Left kidney (tissue), 8 donors: ENCODE measurements at places on chromosomes 3 and 15.

- DNase-seq: no peak
These were observed 644.3 kb downstream of the NR2F2 start for GRCh38 chr15:96974761-96975160.

DNA sequence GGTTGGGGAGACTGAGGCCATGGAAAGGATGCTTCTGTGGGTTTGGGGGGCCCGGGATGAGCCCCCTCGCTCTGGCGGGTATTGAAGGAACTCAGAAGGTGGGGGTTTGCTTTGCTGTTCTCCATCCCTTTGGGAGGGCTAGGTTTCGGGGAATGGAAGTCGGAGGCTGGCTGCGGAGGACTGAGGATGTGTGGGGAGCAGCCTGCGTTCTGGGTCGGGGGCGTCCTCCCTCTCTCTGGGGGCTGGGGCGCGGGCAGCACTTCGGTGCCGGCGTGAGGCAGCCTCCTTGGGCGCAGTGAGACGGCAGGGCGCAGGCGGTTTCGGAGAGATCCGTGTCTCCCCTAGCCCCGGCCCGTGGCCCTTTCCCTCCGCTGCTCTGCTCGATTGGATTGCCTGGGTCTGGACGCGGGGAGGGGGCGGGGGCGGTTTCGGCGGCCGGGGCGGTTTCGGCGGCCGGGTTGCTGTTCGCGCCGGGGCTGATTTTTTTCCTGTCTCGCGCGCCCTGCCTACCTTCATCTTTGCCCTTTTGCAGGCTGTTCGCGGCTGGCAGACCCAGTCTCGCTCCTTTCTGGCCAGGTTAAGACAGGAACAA lies 1.4 kb downstream of the PTPRG start:
- peak; percentile 42 for DNase-seq

DNA sequence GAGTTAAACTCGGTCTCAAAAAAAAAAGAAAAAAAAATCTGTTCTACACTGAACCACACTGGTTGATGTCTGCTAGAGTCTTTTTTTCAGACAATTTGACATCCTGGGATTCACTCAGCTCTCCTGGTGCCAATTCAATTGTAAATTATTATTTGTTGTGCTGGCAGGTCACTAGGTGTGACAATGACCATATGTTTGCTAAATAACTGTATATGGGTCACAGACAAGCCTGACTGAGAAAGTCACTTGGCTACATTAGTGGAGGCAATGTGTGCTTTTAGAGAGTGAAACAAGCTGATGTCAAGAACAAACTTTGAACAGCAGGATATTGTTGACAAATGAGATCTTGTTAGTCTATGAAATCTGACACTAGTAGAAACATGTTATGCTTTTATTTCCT lies 1379.1 kb downstream of the ZPLD1 start:
- DNase-seq: no peak

- peak; percentile 26 for DNase-seq
These were observed 51.8 kb upstream of the ADPGK start for GRCh38 chr15:72835294-72835890.

DNA sequence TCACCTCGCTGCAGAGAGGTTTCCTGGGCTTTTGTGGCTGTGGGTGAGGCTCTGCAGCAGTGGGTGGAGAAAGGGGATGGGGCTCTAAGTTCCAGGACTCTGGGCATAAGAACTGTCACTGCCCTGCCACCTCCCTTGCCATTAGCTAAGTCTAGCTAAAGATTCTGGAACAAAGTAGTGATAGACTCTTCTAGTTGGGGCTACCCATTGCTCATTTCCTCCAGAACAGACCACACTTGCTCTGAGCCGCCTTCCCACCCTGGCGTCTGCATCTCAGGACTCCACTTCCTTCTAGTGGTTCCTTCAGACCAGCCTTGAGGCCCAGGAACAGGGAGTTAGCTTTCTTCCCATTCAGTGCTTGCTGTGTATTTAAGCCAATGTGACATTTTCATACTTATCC lies 7.5 kb downstream of the ARHGAP31 start:
- no peak for DNase-seq

DNA sequence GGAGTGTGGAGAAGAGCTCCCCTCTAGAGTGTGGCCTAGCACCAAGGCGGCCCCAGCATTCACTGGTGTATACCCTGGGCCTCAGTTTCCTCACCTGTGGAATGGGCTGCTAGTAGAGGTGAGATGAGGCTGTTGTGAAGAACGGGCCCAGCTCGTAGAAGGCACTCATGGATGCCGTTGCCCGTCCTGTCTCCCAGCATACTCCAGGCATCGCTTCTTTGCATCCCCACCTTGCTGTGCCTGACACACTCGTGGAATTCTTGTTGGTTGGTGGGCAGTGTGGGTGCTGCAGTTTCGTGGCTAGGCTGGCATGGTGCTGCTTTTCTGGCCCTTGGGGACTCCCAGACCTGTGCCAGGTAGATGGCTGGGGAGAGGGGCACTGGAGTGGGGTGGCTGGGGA lies 76.7 kb downstream of the SMAD6 start:
- DNase-seq: no peak

DNA sequence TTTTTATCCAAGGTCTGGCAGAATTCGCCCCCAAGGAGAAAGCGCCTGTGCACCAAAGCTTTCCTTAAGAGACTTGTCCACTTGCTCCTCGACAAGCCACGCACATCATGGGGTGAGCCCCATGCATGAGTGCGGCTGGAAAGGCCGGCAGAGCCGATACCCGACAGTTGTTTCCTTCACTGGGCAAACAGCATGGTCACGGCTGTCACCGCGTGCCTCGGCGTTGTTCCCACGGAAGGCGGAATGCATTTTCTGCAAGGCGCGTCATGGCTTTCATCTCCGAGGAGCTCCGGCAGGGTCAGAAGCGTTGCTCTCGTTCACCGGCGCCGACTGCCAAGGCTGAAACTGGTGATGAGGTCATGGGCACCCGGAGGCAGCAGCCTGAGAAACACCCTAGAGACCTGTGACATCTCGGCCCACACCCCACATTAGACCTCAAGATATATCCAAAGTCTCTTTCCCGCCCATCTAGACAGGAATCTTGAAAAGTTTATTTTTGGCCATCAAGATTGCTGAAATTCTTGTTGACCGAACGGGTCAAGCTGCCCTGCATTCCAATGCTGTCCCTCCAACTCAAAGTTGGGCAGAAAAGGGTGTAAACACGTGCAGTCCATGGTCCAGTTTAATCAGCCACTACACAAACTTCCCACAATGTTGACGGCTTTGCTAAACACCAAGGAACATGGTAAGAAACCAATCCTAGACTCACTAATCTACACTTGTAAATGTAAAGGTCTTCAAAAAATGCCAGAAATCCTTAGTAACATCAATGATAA lies 604 bp upstream of the TJP1 start:
- no peak for DNase-seq

GRCh38 chr15:100770661-100771584 lies 108.7 kb upstream of the ALDH1A3 start:
- DNase-seq: no peak

DNA sequence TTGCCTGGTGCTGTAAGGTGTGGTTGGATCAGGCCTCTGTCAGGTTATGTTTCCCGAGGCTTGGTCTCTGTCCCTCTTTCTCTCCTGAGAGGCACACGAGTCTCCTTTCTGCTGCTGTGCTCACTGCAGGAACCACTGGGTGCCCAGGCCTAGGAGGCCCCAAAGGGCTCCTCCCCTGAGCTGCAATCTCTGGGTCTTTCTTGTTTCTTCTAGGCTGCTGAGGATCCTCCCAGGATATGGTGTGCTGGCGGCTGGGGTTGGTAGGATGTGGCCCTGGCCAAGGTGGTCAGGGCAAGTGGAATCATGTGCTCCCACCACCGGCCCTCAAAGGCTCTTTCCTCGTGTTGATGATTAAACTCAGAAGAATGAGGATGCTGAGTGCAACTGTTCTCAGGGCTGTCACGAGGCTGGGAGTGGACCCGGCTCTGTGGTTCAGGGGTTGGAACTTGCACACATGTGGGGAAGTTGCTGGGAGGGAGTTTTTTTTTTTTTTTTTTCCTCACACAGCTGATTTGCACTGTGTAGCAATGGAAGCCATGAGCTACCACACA lies 43.6 kb upstream of the CTSH start:
- DNase-seq: peak; percentile 63

DNA sequence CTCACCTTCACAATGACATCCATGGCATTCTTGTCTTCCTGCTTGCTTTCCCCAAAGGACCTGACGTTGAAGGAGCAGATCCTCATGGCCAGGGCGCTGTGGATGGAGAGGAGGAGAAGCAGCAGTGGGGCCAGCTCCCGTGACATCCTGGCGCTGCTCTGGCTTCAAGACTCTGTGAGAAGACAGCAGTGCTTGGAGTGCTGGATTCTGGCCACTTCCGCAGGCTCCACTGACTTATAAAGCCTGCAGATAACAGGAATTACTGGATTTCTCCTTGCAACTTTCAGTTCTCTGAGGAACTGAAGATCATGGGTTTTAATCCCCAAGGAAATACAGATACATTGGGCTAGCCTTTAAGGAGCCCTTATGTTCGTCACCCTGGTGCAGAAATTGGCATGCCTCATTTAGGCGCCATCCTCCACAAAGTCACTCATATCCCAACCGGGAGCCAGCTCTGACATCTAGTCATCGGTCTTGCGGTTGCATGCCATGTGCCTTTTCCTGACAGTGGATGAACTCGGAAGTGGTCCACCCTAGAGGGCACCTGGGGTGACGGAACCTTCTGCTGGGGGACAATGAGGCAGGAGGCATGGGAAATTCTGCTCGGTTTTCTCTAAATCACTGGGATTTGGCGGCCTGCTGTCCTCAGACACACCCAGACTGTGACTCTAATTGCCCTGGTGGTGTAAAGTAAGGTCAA lies at the start of gene DNASE1L3:
Gene DNASE1L3 (minus strand): TSS at position 212 of the 700 bp plus-strand sequence. CDS start 66 bp downstream, at position 146.
- DNase-seq: no peak

GRCh38 chr15:60135961-60136360 lies 131.8 kb downstream of the FOXB1 start:
- no peak for DNase-seq

GRCh38 chr15:36707884-36708435 lies 128.5 kb downstream of the CDIN1 start:
- peak; percentile 70 for DNase-seq

GRCh38 chr15:75570126-75570845 lies 8.8 kb downstream of the PTPN9 start:
- no peak for DNase-seq

GRCh38 chr3:45779746-45780735 lies 16.3 kb downstream of the SLC6A20 start:
- no peak for DNase-seq

GRCh38 chr3:127762077-127762786 lies 60.1 kb downstream of the MGLL start:
- no peak for DNase-seq

DNA sequence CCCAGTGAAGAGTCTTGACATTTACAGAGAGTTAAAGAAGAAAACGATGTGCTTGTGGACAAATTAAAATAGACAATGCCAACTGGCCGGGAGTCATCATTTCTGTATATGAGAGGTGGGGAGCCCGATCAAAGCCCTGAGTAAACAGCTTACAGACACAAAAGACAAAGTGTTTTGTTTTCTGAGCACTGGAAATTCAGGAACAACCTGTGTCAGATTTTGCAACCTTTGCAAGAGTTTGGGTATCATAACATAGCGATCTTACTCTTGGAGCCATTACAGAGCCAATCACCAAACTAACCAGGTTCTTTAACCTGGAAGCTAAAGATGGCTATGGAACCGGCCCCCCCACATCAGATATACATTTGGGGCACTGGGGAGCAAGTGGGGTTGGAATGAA lies 101.9 kb upstream of the LRIG1 start:
- no peak for DNase-seq

DNA sequence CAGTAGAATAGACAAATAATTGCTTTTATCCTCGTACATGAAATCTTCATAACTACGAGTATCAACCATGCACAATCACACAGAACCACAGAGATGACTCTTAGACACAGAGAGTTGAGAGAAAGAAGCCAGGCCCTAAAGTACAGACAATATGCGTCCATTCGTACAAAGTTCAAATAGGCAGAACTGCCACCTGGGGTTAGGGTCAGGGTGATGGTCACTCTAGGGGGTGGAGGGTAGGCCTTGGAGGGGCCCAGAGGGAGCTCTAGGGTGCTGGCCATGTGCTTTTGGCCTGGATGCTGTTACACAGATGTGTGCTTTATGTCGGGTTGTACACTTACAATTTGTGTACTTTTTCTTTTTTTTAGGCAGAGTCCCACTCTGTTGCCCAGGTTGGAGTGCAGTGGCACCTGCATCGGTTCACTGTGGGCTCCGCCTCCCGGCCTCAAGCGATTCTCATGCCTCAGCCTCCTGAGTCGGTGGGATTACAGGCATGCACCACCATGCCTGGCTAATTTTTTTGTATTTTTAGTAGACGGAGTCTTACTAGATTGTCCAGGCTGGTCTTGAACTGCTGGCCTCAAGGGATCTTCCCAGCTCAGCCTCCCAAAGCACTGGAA lies 65.9 kb upstream of the KLF13 start:
- no peak for DNase-seq

- DNase-seq: no peak
These were observed 1.4 kb upstream of the NECTIN3 start for GRCh38 chr3:111069974-111070771.

DNA sequence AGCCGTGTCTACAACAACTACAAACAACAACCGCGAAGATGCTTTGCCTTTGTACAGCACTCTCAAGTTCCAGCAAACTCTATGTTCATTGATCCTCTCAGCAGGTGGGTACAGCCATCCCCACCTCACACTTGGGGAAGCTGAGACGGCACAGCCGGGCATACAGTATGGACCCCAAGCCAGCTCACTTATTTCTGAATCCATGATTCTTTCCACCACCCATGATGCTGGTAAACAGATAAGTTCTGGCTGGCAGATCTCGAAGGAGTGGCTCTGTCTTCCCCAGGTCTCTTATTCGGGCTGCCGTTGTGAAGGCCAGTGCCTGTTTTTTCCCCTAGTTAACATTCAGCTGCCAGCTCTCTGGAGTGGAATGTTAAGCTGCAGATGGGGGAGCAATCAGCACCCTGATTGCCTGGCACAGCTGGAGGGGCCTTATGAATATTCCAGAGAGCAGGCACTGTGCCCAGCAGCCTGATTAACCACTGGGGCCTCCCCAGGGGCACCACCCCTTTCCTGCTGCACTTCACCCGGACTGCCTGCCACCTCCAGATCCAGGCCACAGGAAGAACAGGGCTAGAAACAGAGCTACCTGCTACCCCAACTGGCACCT lies 73.2 kb downstream of the CORO2B start:
- DNase-seq: no peak

GRCh38 chr3:101803173-101803782 lies 24.3 kb downstream of the NXPE3 start:
- DNase-seq: peak; percentile 74

DNA sequence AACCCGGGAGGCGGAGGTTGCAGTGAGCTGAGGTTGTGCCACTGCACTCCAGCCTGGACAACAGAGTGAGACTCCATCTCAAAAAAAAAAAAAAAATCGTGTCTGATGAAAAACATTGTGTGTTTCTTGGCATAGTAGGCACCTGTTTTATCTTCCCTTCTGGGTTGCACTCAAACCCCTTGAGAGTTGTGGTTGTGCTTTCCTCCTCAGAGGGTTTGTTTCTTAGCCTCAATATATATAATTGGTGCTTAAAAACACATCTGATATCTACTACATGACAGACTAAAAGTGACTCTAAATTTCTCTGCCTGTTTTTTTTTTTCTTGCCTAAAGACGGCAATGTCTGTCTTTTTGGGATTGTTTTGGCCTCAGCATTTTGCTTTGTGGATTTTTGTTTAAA lies 7.6 kb downstream of the NR1D2 start:
- DNase-seq: no peak

GRCh38 chr3:159960188-159961148 lies 28.2 kb upstream of the IL12A start:
- DNase-seq: no peak

GRCh38 chr3:6125520-6125919 lies 735.4 kb upstream of the GRM7 start:
- DNase-seq: peak; percentile 6
